ENCODE measurements at places on chromosomes 13 and 19.

DNA sequence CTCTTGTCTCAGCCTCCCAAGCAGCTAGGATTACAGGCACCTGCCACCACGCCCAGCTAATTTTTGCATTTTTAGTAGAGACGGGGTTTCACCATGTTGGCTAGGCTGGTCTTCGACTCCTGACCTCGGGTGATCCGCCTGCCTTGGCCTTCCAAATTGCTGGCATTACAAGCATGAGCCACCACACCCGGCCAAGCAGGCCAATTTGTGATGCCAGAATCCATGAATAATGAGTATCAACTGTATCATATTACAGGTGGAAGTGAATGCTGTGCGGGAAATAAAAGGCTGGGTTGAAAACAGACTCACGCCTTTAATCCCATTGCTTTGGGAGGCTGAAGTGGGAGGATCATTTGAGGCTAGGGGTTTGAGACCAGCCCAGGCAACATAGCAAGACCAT, 3.6 kb upstream of the NFILZ start:
- DNase-seq = no peak

- peak; percentile 90 for DNase-seq
Observed at GRCh38 chr19:49590971-49591730, at the start of gene PRR12. Gene PRR12, plus strand, starts transcription at chr19:49591182. Its CDS starts 473 bp downstream, at chr19:49591655.

- no peak for DNase-seq
Observed at GRCh38 chr13:20704459-20705069, 1.1 kb downstream of the IL17D start.

GRCh38 chr13:45696610-45697226, 5.4 kb upstream of the CBY2 start:
- DNase-seq = no peak

DNA sequence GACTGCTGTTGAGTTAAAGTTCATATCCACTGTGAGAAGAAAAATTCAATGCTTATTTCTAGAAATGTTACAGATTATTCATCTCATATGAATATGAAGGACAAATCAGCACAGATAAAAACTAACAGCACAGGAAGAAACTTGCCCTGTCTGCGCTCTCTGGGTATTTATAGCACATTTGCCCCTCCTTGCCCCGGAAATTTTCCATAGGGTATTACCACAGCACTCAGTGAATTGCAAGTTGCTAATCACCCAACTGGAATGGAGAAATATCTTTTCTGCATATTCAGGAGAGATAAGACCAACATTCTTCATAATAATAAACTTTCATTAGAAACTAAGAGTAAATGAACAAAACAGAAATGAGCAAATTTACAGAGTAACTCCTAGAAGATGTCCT, 318.0 kb upstream of the KLF12 start:
- DNase-seq = no peak

GRCh38 chr13:109145631-109146030, 516.2 kb downstream of the MYO16 start:
- DNase-seq = no peak

- DNase-seq = peak; percentile 70
Observed at GRCh38 chr19:45815481-45816216, 541 bp upstream of the RSPH6A start.

DNA sequence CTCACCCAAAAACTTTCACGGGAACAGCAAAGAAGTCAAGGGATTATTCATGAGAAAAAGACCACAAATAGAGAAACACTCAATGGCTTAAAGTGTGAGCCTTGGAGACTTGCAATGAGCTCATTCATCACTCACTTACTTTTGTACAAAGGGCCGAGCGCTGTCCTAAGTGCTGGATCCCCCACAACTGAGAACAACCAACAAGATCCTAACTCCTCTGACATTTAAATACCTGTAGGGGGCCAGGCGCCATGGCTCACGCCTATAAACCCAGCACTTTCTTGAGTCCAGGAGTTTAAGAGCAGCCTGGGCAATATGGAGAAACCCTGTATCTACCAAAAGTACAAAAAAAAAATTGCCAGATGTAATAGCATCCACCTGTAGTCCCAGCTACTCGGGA, 29.4 kb upstream of the ZNF507 start:
- DNase-seq = no peak

- DNase-seq = no peak
Observed at GRCh38 chr13:99370481-99371275, 63.5 kb upstream of the GPR183 start.

GRCh38 chr13:33319859-33320258, 34.3 kb upstream of the STARD13 start:
- no peak for DNase-seq

DNA sequence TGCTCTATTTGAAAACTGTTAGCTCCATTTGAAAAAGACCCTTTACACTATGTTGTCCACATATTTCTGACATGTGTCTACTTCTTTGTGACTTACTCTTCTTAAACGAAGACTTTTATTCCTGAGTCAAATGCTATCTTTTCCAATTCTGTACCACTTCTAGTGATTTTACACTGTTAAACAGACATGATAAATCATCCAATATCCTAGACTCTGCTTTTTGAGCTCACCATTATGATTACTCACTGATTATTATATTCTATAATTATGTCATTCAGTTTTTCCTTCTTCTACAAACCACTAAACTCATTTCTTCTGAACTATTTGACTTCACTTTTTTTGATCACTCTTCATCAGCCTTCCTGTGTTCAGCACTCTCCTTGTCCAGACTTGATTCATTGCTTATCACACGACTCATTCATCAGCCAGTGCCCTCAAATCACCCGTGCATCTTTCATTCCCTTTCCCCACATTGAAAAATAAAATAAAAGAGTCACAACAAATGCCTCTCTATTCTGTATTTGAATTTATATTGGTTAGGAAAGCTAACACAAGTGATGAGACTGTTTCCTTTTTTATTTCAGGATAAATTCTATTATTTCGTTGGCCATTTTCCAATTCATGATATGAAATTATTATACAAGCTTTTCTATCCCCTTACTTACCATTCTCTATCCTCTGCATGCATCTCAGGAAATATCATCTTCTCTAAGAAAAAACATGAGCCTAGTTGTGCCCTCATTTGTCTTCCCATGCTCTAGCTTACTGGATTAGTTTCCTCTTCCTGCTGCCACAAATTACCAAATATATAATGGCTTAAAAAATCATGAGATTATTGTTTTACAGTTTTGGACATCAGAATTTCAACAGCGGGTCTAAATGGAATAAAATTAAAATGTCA, 1482.1 kb upstream of the MIR17HG start:
- DNase-seq = no peak

GRCh38 chr19:51124729-51125128, at the start of gene SIGLEC9:
Gene SIGLEC9, plus strand, starts transcription at chr19:51124906. Its CDS starts 69 bp downstream, at chr19:51124975.
- no peak for DNase-seq

- DNase-seq = no peak
Observed at GRCh38 chr19:15633082-15633835, 7.4 kb upstream of the CYP4F3 start.

- no peak for DNase-seq
Observed at GRCh38 chr13:86976521-86977324, 694.4 kb upstream of the SLITRK5 start.

DNA sequence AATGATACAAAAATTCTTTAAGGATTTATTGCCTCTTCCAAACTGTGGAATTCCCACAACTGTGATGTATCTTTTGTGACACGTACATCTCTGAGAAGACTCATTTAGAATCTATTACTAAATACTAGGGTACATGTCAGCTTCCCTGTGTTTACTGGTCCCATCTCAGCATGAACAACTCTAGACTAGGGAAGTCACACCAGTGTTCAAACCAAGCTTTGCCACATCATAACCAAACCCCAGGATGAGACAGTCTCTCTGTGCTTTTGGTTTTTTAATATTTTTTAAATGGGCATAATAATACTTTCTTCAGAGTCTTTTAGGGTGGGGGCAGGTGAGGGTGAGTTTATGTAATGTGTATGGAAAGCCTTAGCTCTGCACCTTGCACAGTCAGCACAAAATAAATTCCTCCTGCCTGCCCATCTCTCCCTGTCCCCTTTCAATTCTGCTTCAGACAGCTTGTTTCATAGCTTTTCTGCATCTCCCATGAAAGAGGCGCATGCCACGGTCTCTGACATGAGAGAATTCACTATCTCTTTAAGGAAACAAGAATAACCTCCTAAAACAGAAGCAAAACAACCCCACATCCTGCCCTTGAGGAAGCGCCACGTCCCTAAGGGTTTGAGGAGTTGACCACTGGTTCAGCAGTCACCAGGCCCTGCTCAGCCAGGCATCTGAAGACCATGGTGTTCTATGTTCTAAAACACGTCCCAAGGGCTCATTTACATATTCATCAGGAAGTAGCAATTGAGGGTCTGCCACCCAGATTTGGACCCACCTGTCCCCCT, 174.5 kb downstream of the USP12 start:
- DNase-seq = peak; percentile 31

GRCh38 chr13:50229960-50230661, 214.9 kb downstream of the KCNRG start:
- no peak for DNase-seq

DNA sequence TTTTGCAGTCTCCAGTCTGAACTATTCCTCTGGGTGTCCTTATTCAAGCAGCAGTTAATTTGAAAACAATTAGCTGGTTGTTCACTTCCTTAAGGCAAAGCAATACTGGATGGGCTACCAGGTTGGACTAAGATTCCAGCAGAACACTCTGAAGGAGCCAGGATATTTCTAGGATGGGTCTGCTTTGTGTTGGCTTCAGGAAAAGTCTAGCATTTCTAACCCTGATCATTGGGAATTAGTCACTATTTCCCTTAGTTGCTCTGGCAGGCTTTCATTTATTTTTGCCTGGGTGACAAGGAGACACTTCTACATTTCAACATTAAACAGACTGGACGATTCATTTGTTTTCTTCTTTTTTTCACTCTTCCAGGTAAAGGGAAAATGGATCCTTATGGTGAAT, 228.4 kb downstream of the ENOX1 start:
- no peak for DNase-seq

GRCh38 chr19:7505682-7506384, 10.1 kb upstream of the ZNF358 start:
- DNase-seq = no peak

GRCh38 chr19:28634019-28634328, 579.0 kb downstream of the UQCRFS1 start:
- DNase-seq = no peak

- DNase-seq = no peak
Observed at GRCh38 chr13:106922384-106922783, 354.4 kb upstream of the ARGLU1 start.

GRCh38 chr13:23671897-23672296, 101.7 kb downstream of the TNFRSF19 start:
- no peak for DNase-seq

DNA sequence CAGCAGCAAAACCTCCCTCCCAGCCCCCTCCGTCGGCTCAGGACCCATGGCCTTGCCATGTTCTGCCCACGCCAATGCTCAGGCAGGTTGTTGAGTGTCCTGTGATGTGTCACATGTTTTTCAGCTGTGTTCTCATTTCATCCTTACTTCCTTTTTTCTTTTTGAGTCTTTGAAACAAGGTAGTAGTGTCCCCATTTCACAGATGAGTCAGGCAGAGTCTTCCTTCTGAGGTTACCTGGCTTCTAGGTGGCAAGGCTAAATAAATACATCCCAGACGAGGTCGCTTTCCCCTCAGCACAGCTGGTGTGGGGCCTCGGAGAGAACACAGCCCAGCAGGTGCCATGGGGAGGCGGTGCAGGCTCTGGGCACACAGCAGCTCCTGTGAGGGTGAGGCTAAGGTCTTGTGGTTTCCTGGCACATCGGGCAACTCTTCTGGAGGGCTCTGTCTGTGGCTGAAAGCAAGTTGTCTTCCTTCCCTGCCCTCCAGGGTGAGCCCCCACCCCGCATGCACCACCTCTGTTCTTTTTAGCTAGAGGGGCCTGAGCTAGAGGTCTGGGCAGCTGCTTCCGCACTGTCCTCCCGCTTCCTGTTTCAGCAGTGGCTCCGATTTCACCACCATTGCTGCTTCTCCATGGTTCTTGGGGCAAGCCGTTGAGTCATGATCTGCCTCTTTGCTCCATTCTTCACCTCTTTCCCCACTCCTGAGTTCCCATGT, 15.1 kb downstream of the PRAM1 start:
- no peak for DNase-seq

DNA sequence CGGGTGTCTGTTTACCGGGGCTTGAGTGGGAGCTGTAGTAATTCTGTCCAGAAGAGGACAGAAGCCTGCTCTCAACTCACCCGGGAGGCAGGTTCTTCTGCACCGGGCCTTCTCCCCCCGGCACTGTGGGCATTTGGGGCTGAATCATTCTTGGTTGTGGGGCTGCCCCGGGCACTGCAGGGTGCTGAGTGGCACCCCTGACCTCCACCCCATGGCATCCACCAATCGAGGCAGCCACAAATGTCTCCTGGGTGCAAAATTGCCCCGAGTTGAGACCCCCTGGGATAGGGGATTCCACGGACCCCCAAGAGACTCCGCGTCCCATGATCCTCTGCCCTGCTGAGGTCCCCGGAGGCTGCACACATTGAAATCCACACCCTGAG, 68.8 kb downstream of the GNG7 start:
- DNase-seq = no peak

GRCh38 chr19:5288347-5288739, 52.3 kb downstream of the PTPRS start:
- DNase-seq = no peak

DNA sequence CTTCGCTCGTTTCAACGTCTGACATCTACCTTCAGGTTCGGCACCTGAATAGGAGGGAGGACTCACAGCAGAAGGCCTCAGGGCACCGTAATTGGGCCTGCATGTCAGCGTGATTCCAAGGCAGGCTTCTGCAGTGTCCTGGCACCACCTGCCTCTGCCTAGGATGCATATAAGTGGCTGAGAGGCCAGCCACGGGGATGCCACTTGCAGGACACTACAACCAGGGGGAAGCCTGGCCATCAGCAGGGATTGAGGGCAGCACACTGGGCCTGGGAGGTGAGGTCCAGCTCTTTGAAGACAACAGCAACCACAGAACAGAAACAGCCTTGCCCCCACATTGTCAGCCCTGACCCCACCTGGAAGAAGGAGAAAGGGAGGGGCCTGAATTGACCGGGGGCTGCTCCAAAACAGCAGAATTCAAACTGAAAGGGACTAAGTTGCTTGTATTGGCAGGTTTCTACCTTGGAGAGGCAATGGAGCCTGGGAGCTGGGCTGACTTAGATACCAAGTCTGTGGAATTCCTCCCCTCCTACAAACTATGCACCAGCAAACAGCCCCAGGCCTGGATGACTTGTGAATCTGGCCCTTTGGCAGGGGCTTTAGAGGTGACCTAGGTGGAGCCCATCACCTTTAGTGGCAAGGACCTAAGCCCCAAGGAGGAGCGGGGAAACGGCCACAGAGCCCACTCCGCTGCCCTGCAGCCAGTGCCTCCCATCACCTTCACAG, 34.1 kb upstream of the POMP start:
- no peak for DNase-seq

DNA sequence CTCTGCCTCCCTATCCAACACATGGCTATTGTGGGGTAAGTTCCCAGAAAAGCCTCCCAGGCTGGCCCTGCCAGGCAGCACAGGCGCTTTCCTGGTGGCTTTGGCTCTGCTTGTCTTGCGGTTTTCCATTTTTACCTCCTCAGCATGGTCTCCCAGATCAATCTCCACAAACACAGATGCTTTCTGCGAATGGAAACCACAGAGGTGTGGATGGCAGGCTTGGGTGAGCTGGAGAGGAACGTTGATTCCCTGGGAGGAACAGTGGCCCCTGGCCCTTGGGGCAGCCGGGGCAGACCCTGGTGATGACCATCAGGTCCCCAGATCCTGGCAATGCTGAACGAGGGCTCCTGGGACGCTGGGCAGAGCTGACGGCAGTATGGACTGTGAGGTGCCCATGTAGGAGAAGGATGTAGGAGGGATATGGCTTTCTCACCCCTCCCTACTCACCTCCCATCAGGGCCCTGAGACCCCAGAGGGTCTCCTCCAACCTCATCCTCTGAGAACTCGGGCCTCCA, 6.6 kb downstream of the C13orf46 start:
- no peak for DNase-seq
